Stimulated activated CD4-positive, alpha-beta T cell treated with anti-CD3 and anti-CD28 coated beads, Interleukin-15, amount 100 ng/mL, for 1 hour (primary cell): ENCODE measurements at places on chromosomes 7 and 10.

GRCh38 chr10:57472823-57473619 lies 794.7 kb downstream of the IPMK start:
- DNase-seq, result no peak

DNA sequence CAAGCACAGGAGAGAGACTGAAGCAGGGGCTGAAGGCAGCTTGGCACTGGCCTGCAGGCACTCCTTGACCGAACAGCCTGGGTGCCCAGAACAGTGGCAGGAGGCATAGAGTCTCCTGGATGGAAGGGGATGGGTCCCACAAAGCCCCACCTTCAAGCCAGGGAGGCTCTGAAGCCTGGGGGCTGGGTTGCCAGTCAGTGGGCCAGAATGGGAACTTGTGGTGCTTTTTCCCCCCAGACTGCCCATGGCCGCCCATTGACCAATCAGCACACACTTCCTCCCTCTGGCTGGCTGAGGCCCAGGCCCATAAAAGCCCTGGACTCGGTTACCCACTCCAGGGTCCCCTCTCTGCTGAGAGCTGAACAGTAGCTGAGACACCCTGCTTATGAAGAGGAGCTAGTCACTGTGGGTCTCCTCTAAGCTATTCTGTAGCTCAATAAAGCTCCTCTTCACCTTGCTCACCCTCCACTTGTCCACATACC lies 109.6 kb downstream of the ELAPOR2 start:
- no peak for DNase-seq

- DNase-seq, result no peak
Measured at GRCh38 chr7:72919256-72919775, 5.6 kb upstream of the POM121 start.

DNA sequence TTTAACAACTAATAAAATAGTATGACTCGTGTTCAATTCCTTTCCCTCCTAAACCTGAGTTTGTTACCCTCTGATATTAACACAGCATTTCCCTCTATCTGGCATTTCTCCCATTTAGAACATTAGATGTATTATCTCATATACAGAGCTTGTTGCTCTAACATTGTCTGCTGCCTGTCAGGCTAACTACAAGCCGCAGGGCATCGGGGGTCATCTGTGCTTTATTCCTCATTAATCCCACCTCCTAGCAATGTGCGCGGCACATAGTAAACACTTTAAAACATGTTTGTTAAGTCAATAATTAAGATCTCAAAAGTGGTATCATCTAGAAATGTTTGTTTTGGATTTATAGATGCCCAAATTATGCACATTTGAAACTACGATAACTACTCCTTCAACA lies 52.9 kb upstream of the NEBL start:
- DNase-seq, result no peak

GRCh38 chr7:6159097-6159483 lies 113.3 kb downstream of the CYTH3 start:
- no peak for DNase-seq

- no peak for DNase-seq
Measured at GRCh38 chr10:70986623-70986950, 98.2 kb upstream of the PCBD1 start.

DNA sequence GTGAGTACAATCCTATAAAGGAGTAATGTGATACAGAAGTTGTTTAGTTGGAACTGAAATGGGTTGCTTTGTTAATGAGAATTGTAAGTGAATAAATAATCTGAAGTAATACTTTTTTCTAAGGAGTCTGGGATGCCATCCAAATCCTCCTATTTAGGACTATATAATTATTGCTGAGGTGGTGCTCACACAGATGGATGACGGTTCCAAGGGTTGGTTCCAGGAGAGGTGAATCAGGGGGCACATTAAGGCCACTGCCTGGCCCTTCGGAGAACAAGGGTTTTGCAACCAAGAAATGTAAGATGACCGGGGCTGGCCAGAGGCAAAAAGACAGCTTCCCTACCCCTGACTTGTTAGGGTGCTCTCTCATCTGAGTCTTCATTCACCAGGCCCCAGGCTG lies 352.7 kb downstream of the PHTF2 start:
- DNase-seq, result no peak

GRCh38 chr10:71547876-71548846 lies 151.4 kb downstream of the CDH23 start:
- no peak for DNase-seq

- DNase-seq, result no peak
Measured at GRCh38 chr7:29228289-29229011, 33.9 kb downstream of the CHN2 start.

DNA sequence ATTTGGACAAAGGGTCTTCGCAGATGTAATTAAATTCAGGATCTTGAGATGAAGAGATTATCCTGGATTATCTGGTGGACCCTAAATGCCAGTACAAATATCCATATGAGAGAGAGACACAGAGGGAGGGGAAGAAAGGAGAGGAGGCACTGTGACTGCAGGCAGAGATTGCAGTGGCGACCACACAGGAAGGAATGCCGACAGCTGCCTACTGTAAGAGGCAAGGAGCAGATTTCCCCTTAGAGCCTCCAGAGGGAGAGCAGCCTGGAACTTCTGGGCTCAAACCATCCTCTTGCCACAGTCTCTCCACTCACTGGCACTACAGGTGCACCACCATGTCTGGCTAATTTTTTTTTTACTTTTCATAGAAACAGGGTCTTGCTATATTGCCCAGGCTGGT lies 152.3 kb downstream of the SDK1 start:
- DNase-seq, result no peak

DNA sequence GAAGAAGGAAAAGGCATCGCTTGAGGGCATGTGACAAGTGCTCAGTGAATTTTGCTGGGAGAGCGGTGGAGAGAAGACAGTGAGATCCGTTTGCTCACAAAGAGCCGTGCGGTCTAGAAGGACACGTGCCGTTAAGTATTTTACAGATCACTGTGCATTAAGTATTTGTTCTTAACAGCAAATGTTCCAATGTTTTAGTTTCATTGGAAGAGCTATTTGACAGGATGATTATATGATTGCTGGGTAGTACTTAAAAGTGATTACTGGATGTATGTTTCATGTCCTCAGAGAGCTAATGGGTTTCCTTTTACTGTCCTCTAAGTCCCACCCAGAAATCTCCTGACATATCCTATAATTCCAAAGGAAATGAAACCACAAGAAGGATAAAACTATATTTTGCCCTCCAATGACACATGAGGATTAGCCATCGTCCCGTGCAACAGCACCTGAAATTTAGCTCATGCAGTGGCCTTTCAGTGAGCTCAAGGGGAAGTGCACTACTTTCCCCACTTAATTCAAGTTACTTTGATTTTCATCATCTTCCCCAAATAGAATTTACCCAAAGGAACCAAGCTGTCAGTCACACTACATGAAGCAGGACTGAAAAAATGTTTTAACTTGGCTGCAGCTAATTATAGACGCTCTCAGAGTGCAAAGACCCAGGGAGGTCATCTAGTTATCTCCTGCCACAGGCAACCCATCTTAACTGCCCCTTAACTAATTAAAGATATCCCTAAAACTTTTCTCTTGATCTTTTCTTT lies 80.3 kb downstream of the KLF6 start:
- no peak for DNase-seq

DNA sequence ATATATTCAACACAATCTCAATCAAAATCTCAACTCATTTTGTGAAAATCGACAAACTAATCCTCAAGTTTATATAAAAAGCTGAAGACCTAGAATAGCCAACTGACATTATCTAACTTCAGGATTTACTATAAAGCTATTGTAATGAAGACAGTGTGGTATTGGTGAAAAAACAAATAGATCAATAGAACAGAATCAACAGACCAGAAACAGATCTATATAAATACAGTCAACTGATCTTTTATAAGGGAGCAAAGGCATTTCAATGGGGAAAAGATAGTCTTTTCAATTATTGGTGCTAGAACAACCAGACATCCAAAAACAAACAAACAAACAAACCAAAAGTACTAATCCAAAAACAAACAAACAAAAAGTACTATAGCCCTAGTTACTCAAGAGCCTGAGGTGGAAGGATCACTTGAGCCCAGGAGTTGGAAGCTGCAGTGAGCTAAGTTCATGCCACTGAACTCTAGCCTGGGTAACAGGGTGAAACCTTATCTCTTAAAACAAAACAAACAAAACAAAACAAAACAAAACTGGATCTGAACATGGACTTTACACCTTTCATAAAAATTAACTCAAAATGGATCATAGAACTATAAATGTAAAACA lies 26.6 kb upstream of the AKR1D1 start:
- no peak for DNase-seq

GRCh38 chr7:135251496-135252391 lies 18.1 kb downstream of the STRA8 start:
- no peak for DNase-seq

GRCh38 chr10:86269332-86269731 lies 97.3 kb downstream of the GRID1 start:
- no peak for DNase-seq

DNA sequence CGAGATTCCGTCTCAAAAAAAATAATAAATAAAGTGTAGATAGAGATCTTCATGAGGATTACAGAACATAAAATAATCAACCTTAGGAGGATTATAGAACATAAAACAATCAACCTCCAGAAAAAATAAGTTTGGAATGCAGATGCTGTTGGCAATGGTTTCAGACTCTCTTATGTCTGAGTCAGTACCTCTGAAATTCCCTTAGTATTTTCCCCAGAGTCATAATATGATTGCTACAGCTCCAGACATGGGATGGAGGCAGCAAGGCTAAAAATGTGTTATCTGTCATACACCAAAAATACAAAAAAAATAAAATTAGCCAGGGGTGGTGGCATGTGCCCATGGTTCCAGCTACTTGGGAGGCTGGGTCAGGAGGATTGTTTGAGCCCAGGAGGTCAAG lies 22.2 kb downstream of the CADPS2 start:
- no peak for DNase-seq

DNA sequence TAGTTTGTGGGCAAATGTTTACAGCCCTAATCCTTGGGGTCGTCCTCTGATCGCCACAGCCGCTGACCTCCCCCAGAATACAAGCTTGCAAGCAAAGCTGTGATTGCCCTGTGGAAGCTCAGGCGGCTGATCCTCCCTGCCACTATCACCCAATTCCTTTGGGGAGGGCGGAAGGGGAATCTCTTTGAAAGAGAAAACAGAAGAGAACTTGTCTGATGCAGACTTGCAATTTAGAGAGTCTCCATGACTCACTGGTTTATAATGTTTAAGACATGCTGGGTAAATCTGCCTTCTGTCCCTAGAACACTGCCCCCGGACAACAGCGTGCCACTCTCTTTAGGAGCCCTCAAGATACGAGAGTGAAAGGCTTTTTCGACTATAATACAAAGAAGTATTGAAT lies 75.5 kb downstream of the NRP1 start:
- DNase-seq, result no peak

- no peak for DNase-seq
Measured at GRCh38 chr7:39971924-39972323, 21.9 kb downstream of the CDK13 start.

DNA sequence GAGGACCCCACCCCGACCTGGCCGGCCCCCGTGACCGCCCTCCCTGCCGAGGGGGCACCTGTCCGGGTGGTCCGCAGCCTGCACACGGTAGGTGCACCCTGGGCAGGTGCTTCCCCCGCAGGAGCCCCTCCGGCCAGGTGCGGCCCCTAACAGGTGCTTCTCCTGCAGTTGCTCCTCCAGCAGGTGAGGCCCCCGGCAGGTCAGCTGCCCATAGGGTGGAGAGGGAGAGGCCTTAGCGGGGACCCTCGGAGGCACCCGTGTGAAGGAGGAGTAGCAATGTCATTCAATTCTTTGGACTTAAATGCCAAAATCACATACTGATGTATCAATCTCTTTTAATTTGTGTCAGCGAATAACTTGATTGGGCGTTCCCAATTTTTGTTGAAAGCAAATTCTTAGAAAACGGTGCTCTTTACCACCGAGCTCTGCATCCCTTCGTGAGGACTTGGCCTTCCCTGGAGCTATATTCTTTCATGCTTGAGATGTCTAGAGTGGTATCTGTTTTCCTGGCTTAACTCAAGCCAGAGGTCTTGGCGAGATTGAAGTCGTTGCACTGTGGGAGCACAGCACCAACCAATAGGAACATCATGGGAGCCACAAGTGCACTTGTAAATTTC lies 738 bp upstream of the NCAPG2 start:
- no peak for DNase-seq

- DNase-seq, result no peak
Measured at GRCh38 chr10:7579681-7580080, 87.1 kb downstream of the ITIH5 start.

DNA sequence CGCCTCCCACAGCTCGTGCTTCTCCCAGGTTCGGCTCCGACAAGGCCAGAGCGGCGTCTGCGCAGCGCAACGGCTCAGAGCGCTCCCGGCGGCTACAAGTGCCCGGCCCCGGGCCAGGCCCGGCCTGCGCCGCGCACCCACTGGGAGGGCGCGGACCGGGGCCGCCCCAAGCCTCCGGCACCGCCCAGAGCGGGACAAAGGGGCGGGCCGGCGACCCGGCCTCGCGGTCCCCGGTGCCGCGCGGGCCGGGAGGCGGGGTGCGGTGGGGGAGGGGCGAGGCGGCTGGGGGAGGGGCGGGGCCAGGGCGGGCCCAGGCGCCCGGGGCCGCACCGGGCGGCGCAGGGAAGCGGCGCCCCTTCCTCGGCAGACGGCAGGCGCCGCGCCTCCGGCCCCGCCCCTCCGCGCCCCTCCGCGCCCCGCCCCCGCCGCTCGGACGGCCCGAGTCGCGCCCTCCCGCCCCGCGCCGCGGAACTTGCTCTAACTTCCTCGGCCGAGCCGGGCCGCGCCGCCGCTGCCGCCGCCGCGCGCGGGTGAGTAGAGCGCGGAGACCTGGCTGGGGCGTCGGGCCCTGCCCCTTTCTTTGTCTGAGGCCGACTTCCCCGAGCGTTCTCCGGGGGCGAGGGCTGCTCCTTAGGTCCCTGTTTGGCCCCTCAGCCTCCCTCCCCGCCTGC lies at the start of gene TSPAN14:
TSPAN14 (plus strand) TSS at position 469 of the 671 bp plus-strand sequence. CDS start 34,924 bp downstream, outside the sequence.
- peak; percentile 61 for DNase-seq

- DNase-seq, result no peak
Measured at GRCh38 chr7:39674406-39674805, 51.0 kb downstream of the RALA start.

- no peak for DNase-seq
Measured at GRCh38 chr10:121064491-121064890, 213.3 kb downstream of the WDR11 start.

DNA sequence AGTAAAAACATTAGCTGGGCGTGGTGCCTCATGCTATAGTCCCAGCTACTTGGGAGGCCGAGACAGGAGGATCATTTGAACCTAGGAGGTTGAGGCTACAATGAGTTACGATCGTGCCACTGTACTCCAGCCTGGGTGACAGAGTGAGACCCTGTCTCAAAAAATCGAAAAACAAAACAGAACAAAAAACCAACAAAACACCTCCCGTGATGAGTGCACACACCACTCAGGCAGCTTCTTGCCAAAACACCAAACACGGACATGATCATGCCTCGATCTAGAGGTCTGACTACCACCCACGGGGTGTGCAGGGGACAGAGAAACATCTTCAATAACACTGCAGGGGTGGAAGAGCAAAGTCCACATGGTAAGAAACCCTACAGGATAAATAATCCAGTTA lies 44.4 kb downstream of the AMZ1 start:
- DNase-seq, result no peak

GRCh38 chr7:431658-432111 lies 88.0 kb downstream of the PDGFA start:
- no peak for DNase-seq

GRCh38 chr7:24786306-24786705 lies 29.0 kb upstream of the GSDME start:
- DNase-seq, result no peak
